ENCODE measurements at places on chromosomes 5 and 9. TPM values are rescaled to one million over a fixed set of nuclear protein-coding genes. Genes with fewer than 3 reads are reported as not detected.
A peak's percentile ranks its signal among the peaks of the same experiment; 100 is the strongest.

GRCh38 chr9:846852-847251, 5.4 kb downstream of the DMRT1 start:
- no peak for DNase-seq

- DNase-seq = no peak
Measured at GRCh38 chr5:9263656-9264055, 282.2 kb downstream of the SEMA5A start.

CDX1 gene
- 0.48 TPM for polyA plus RNA-seq

DNA sequence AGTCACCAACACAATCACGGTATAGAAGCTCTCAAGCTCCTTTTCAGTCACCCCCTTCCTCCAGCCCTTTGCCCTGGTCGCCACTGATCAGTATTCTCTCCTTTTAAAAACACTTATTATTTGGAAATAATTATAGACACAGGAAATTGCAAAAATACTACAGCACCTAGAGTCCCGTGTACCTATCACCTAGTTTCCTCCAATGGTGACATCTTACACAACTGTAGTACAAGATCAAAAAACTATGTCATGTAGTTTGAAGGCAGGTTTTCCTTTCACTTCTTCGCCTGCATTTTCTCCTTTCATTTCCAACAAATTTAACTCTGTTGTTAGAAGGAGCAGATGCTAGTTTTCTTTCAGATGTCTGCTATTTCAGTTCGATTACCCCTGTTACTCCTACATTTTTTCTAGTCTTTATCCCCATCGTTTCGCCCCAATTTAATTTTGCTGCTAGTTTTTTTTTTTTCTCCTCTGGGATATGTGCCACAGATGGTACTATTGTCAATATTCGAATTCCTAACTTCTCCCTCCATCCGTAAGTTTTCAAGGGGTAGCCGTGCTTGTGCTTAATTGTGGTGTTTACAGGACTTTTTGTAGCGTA, 612 bp upstream of the ATG10 start:
- peak; percentile 81 for DNase-seq

AIF1L gene
- 364 TPM for polyA plus RNA-seq

DNA sequence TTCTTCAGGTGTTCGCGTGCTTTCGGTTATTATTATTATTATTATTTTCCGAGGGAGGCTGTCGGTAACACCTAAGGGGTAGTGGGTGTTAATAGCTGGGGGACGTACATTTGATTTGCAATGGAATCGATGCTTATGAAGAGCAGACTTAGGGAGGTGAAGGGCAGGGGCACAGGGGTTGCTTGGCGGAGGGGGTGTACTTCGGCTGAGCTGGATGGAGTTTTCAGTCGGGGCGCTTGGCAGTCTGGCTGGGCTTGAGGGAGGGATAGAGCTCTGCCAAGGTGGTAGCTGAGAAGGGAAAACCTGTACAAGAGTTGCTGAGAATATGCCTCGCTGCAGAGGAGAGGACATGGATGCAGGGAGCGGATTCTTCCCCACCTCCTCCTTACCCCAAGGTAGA, 617 bp upstream of the PTPRD start:
- no peak for DNase-seq

DNA sequence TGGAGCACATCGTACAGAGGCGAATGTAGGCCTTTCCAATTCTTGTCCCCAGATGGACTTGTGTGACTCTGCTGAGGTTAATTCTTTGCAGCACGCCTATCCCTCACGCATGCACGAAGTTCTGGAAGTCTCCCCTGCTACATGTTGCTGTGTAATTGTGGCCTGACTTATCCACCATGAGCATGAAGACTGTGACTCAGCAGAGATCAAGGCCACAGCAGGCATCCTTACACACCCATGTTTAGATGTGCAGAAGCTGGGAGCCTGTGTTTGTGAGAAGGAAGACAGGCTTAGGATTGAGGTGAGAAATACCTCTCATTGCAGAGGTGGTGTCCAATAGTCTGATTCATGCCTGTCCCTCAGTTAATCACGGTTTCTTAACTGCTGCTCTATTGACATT, 135.6 kb downstream of the ICE1 start:
- DNase-seq = no peak
